ENCODE measurements at places on chromosomes 12 and 14.

- no peak for DNase-seq
These were observed 84.5 kb upstream of the RTL1 start for GRCh38 chr14:100988011-100988410.

GRCh38 chr14:61147831-61148549 is 133.1 kb downstream of the TMEM30B start:
- no peak for DNase-seq

DNA sequence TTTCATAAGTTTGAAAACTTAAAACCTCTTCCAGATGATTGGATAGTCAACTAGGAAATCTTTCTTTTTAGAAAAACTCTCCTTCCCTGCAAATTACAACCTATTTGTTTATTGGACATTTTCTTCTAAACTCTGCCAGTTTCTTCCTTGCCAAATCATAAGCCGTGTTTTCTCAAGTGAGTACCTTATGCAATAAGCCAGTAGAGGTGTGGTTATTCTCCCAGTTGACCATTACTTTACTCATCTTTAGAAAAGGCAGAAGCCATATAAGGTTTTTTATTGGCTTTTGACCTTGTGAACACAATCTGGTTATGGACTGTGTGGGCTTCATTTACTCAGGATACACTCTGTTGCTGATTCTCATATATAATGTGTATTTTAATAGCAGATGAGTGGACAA is 14.6 kb downstream of the ACTR6 start:
- no peak for DNase-seq

GRCh38 chr12:53065470-53065869 is 13.7 kb downstream of the SPRYD3 start:
- DNase-seq = no peak

GRCh38 chr14:90829677-90830076 is 13.4 kb upstream of the TTC7B start:
- no peak for DNase-seq

GRCh38 chr14:63972323-63972932 is 119.6 kb downstream of the SYNE2 start:
- no peak for DNase-seq

DNA sequence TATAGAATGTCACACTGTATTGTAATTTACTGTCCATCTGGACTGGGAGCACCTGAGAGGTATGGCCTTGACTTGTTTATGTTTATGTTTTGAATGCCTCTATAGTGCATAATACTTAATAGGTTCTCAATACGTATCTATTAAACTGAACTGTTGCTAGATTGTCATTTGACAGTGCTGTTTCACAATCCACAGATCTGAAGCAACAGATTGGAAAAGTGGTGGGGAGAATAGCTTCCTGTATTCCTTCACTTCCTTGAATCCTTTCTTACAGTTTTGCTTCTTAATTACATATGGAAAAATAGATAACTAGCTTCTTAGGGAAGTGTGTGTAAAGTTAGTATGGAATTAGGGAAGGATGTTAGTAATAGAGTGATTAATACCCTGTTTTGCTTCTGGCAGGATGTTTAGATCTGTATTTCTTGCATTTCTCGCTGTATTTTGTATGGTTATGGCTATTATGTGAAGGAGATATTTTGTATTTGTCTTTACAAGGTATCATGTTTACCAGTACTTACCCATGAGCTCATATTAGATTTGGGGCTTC is 4.5 kb downstream of the CNOT2 start:
- DNase-seq = no peak

DNA sequence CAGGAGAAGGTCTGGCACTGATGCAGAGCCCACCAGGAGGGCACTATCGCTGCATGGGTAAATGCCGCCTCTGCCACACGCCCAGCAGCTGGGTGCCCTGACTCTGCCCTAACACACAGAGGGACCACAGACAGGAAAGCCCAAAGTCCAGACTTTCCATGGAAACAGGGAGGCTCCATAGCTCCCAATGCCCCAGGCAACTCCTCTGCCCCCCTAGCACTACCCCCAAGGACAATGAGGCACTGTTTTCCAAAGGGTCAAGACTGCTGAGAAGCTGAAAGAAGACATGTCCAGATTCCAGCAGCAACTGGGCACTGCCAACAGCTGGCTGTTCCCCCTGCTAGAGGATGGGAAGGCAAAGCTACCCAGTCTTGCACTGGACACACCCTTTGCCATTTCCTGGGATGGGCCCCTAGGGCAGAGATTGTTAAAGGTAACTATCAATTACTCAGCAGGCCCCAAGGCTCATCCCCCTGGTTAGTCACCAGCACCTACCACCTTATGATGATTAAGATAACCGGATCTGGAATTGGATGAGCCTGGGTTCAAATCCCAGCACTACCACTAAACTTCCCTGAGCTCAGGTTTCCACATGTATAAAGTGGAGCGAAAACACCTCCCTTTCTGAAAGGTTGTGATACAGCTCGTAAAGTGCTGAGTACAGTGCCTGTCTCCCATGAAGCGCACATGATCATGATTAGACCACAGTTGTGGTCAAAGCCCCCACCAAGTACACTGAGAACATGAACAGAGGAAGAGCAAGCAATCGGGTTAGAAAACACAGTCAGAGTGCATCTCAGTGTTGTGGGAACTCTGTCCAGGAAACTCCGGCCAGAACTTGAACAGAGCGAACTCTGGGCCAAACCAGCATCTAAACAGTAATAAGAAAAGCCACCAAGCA is 3.3 kb downstream of the PXN start:
- no peak for DNase-seq

GRCh38 chr12:116266168-116266601 is 11.3 kb downstream of the MED13L start:
- DNase-seq = no peak

DNA sequence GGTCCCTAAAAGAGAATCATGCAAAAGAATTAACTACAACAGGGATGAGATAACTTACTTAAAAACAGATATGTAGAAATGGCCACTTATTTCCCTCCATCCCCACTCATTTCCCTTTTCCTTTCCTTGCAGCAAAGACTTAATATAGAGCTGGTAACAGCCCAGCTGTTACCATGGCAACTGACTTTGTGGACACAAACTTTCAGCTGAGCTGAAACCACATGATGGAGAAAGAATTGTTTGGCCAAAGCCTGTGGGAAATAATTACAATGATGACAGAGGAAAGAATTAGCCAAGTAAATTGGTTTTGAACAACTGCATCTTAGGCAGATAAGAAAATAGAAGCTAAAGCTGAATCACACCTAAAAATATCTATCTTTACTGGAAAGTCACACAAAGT is 364.9 kb downstream of the GALC start:
- no peak for DNase-seq

DNA sequence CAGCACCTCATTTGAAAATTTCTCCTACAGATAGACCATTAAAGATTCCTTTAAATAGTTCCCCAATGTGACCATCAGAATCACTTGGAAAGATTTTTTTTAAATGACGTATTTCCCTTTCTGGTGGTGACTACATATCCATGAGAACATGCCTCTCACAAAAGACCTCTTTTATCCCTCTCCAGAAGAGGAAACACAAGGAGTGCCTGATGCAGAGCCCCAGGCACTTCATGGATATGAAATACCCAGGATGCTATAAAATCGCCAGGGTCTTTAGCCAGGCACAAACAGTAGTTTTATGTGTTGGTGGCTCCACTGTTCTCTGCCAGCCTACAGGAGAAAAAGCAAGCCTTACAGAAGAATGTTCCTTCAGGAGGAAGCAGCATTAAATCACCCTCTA is 97.1 kb downstream of the ETNK1 start:
- no peak for DNase-seq

GRCh38 chr14:81051547-81051946 is 96.1 kb downstream of the TSHR start:
- no peak for DNase-seq

GRCh38 chr12:55818140-55818728 is 393 bp downstream of the ORMDL2 start:
- no peak for DNase-seq

DNA sequence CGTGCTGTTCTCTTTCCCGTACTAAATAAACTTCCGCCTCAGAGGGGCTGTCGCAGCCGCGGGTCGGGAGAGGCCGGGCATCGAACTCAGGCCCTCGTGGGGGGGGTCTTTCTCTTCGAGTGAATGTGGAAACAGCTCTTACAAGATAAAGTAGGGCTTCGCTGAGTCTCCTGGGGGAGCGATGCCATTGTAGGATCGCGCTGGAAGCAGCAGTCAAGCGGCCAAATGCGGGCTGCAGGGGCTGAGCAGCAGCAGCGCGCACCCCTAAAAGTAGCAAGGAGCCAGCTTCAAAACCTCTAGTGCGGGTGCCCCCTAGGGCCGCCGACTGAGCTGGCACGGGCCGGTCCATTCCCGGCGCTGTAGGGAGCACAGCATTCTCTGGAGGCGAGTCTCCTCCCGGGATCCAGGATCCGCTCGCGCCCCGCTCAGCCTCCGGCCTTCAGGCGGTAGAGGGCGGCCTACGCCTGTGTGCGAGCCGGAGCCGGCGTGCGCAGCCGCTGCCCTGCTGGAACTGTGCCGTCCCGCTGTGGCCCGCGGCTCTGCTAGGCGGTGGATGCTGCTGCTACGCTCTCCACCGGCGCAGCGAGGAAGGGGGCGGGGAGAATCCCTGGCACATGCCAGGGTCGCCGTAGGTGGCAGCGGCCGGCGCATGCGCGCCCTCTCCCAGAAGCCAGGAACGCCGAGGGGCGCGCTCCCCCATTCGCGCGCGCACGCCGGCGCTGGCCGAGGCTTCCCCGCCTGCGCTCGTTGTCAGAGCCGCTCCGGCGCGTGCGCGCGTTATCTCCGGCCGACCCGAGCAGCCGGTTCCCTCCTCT is at the start of gene FUT8:
FUT8 (plus strand) TSS at position 699 of the 815 bp plus-strand sequence. CDS start 148,834 bp downstream, outside the sequence.
- peak; percentile 94 for DNase-seq

- DNase-seq = no peak
These were observed 619.4 kb downstream of the CCER1 start for GRCh38 chr12:90335566-90335965.

DNA sequence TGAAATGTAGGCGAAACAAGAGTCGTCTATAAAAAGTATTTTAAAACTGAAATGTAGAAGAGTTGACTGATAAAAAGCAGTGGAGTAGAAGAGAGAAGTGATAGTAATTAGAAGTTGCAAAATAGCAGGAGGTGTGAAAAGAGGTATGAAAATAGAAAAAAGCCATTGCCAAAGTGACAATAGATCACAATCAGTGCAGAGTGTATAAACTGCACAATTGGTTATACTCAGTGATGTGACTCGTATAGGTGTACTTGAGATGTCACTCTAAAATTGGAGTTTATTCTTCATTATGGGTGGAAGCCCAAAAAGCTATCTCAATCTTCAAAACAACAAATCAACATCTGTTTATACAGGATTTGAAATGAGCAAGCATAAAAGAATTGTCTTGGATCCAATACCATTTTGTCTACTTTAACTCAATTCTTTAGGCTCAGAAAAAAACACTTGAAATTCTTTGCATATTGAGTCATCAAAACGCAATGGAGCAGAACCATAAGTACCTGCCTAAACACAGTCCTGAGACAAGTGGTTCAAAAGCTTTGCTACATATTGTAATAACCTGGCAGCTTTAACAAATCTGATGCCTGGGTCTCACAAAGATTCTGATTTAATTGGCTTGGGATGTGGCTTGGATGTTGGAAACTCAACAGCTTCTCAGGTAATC is 8.8 kb downstream of the IKBIP start:
- no peak for DNase-seq

DNA sequence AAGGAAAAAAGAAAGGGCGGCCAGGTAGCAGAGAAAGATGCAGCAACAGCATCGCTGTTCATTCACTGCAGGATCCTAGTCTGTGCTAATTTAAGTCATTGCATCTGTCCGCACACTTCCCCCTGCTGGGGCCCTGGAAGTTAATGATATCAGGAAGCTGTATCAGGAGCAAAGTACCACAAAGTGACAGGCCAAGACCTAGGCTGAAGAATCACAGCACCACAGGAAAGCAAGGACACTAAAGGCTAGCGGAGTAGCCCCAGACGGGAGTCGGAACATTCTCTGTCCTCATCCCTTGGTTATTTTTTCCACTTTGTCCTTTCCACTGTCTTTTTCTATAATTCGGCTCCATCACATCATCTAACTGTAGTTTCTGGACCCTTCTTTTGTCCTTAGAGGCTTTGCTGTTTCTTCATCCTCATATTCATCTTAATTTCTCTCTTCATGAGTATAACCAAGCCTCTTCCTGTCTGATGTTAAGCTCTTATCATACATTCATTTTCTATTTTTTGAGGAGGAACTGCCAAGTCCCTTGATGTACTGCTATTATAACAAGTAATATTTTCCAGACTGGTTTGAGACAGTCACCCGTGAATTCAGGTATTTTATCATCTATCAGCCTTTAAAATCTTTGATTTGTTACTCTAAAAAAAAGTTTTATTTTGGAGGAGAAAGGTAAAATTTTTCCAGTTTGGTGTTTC is 28.3 kb downstream of the DUSP16 start:
- DNase-seq = no peak

DNA sequence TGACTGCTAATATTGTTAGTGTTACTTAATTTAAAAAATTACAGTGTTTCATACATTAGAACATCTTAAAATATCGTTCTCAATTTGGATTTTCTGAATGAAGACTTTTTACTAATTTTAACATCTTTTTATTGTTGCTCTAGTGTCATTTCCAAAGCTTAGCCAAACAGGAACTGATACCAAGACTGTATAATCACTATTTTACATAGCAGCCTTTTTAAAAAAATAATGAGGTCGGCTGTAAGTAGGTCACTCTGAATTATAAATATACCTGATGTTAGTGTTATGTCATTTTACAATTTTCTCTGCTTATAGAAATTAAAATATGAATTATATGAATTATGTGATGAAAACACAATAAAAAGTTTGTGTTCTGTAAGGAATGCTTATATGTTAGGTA is 321.5 kb downstream of the TMEM117 start:
- DNase-seq = no peak

DNA sequence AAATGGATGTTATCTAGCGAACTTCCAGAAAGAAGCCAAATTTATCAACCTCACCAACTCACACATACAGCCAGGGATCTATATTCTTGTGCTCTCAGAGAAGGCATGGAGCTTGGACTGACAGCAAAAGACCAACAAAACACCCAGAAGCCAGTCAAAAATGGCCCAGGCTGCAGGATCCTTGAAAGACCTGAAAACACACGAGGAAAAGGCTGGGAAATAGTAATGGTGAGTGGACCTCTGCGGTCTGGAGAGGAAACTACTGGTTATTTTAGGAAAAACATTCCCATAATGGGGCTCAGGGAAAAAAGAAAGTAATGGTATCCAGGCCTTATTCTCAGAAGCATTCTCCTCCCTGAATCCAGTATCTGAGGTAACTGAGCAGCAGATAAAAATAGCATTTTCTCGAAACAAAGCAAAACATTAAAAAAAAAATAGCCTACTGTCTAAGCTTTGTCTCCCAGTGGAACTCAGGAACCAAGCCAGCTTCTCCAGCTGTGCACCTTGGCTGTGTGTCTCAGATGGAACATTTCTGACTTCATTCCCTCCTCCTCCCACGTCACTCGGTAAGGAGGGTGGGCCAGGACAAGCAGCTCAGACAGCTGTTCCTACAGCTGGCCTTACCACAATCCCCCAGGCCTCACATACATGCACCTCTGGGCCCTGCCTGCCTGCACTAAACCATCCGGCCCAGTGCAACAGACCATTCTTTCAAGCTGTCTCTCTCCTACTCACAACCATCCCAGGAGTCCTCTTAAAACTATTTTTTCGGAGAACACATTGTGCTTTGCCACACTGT is 249.9 kb downstream of the DAD1 start:
- DNase-seq = no peak

GRCh38 chr12:81170072-81170471 is 92.2 kb downstream of the ACSS3 start:
- no peak for DNase-seq

GRCh38 chr12:3205742-3206519 is 128.8 kb downstream of the TSPAN9 start:
- no peak for DNase-seq

All from activated T-cell treated with anti-CD3 and anti-CD28 coated beads for 1 hour (primary cell).